ENCODE measurements at places on chromosomes 11 and 22.

- no peak for DNase-seq
Measured at GRCh38 chr11:59137190-59137589, 5.5 kb upstream of the FAM111A start.

DNA sequence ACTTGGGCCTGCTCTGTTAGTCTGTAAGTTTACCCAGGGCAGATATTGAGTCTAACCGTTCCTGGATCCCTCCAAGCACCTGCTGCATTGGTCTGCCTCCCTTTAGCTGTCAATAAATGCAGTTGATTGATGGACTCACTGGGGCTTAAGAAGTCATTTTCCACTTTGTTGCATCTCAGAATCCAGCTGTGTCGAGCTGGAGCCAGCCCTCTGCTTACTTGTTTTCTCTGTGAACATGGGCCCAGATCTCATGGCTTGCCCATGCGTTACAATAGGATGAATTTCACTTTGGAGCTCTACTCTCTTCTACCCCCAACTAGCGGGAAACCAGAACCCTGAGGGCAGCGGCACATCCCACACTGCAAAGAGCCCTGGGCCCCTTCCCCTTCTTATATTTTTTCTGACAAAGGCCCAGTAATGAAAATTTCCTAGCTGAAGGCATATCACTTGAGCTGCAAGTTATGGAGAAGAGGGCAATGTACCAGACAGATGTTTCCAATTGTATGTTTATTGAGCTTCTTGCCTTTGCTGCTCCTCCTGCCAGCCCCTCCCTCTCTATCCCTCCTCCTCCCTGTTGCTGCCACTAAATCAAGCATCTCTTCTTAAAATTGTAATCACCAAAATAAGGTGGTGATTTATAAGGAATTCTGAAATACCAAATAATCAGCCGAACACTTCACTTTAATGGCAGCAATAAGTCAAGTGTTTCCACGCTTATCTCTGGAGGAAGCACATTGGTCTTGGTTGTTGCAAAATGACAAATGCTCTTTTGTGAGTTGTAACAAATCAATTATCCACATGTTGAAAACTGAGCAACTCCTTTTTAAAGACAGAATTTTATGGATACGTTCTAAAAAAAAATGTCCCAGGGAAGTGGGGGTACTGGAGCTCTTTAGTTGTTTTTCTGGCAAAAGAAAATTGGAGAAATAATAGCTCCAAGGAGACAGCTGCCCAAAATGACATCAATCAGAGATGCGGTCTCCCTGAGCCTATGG, 212.3 kb upstream of the ZBED5 start:
- DNase-seq: no peak

- DNase-seq: no peak
Measured at GRCh38 chr11:6391537-6392134, 1.4 kb downstream of the SMPD1 start.

DNA sequence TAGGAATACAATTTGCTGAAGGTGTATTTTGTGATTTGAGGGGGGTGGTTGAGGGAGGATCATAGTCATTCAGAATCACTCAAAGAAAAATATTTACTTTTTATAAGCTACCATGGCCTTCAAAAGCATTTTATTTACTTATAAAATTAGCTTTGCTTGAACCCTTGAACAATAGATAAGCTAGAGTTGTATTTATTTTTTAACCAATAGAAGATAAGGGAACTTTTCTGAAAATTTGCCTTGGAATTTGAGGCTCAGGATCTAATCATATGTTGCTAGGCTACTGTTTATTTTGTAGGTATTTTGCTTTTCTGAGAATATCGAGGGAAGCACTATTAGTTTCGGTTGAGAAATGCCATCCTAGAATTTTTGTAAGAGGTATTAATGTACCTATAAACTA, 82.1 kb downstream of the EMSY start:
- no peak for DNase-seq

- DNase-seq: no peak
Measured at GRCh38 chr11:65798882-65799281, 12.0 kb downstream of the OVOL1 start.

DNA sequence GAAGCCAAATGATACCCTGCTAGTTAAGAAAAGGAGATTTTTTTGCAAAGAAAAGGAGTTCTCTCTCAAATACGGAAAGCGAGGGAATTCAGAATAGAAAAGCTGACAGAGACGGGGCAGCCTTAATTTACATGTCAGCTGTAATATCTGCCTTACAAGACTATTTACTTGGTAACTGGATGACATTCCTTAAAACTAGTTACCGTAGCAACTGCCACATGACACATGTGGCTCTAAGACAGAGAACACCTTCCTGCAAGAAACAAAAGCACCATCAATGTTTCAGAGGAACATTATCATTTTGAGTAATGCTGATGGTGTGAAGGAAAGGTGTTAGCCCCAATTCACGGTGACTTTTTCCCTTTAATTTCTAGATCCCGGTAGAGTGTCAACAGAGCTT, 222.1 kb downstream of the LRRC4C start:
- DNase-seq: no peak

DNA sequence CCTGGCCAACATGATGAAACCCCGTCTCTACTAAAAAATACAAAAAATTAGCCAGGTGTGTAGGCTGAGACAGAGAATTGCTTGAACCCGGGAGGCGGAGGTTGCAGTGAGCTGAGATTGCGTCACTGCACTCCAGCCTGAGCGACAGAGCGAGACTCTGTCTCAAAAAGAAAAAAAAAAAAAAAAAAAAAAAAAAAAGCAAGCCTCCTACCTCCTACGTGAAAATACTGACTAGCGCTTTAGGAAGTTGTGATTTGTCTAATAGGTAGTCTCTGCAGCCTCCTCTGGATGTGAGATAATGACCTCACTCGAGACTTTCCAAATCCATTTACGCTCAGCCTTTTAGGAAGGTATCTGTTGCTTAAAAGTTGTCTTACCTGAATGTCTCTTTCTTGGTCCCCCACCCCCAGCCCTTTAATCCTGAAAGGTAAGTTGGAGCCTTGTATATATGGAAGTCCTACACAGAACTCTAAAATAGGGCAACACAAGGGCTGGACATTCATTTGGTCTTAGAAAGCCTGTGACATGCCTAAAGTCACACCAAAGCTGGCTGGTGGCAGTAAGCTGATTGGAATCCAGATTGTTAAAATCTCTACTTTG, 5.5 kb downstream of the SEPTIN3 start:
- DNase-seq: no peak
